Spinal cord (tissue), 10 donors: ENCODE measurements at places on chromosomes 7 and 10.

GRCh38 chr10:78798976-78799730 lies 269.6 kb upstream of the ZMIZ1 start:
- DNase-seq: no peak

DNA sequence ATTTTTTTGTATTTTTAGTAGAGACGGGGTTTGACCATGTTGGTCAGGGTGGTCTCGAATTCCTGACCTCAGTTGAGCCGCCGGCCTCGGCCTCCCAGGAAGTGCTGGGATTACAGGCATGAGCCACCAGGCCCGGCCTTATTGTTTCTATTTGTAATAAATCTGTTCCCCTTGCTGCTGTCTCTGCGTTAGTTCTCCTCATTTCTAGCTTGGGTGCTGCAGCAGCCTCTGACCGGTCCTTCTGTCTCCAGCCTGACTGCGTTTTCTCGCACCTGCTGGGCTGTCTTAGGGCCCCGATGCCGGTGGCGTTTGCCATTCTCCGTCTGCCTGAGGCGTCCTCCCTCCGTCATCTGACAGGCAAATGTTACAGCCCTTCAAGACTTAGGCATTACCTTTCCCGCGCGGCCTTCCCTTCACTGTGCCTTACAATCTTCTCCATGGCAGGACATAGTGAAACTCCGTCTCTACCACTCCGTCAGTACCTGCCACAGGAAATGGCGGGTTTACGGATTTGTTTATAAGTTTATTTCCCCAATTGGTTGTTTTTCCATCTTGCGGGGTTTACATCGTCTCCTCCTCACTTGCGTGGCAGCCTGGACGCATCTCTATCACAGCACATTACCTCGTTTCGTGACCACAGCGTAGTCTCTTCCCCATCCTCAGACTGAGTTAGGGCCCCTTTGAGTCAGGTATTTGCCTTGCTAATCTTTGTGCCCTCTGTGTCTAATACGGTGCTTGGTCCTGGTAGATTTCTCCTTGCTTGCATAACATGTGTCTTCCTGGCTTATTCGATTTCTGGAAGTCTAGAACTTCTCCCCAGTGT lies 2.3 kb upstream of the GIMAP8 start:
- DNase-seq: no peak

DNA sequence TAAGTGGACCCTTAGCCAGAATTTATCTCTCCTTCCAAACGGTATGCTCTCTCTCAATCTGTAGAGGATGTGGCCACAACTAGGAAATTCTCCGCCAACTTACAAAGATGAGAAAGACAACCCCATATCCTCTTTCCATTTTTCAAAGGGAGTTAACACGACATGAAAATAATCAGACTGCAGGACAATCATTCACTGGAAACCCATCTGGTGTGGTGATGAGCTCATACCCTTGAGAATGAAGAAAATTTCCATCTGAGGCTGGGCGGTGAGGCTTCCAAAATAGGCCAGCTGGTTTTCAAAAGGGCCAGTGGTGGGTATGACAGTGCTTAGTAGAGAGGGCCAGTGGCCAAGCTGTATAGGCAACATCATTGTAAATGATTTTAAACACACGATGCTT lies 369.6 kb downstream of the FRMD4A start:
- no peak for DNase-seq

DNA sequence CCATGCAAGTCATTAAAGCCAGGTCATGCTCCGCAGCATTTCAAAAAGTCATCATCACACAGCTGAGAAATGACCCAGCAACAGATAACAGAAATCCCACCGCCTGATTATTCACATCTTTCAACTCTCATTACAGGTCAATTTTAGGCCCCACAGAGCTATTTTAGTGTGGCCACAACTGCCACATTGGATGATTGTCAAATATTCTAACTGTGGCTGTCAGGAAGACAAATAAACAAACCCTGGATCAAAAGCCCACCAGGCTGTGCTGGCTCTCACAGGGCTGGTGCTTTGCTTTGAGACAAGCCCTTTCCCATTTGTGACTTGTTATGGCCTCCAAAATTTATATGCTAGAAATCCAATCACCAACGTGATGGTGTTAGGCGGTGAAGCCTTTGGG lies 117.6 kb upstream of the CDC14C start:
- DNase-seq: no peak

DNA sequence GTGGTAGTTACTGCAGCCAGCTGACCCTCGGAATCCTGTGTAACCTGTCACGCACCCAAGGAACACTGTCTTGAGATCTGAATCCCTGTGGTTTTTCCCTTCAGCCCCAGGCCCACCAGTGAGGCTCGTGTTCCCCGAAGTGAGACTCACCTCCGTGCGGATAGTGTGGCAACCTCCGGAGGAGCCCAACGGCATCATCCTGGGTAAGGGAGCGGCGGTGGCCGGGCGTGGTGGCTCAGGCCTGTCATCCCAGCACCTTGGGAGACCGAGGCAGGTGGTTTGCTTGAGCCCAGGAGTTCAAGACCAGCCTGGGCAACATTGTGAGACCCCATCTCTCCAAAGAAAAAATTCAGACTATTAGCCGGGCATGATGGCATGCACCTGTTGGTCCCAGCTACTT lies 549.9 kb upstream of the FOXK1 start:
- DNase-seq: no peak

DNA sequence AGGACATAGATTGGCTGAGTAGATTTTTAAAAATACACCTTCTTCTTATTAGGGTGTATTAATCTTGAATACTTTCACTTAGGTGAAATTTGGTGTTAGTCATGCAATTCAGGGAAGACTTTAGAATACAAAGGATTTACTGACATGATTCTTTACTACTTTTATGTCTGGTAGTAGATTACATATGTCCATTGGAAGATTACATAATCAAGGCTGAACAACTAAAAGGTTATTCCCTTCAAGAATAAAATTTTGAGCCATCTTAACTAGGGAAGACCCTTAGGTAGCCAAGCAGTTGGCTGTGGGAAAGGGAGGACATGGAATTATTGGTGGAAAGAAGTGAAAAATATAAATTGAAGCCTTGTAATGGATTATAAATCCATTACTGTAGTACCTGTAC lies 165.0 kb downstream of the ITGB1 start:
- DNase-seq: no peak

DNA sequence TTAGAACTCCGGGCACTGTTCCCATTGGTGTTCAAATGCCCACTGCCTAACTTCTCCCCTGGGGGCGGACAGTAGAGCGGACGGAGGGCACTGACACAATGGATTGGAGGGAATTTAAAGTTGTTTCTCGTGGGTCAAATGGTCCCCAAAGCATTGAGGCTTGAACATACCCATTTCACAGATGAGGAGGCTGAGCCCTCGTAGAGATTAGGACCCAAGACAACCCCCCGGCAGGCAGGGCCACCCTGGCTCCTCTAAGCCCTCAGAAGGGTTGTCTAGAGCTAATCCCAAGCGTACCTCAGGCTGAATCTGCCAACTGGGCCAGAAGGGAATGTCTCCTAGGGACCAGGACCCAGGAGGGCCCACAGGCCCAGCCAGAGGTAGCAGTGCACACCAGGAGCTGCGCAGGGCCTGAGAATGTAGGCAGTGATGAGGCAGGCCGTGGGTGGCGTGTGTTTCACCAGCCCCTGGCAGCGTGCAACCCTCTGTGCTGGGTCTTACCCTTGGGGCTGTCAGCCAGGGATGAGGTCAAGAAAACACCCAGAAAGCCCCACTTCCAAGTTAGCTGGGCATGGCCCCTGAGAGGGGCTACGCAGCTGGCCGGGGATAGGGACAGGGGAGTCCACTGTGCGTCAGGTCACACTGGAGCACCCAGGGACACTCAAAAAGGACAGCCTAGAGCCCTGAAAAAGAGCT lies 5.8 kb downstream of the AIFM2 start:
- no peak for DNase-seq
